ENCODE measurements at places on chromosomes 16 and 17.

GRCh38 chr17:72598695-72599094, 477.9 kb downstream of the SOX9 start:
- no peak for DNase-seq

DNA sequence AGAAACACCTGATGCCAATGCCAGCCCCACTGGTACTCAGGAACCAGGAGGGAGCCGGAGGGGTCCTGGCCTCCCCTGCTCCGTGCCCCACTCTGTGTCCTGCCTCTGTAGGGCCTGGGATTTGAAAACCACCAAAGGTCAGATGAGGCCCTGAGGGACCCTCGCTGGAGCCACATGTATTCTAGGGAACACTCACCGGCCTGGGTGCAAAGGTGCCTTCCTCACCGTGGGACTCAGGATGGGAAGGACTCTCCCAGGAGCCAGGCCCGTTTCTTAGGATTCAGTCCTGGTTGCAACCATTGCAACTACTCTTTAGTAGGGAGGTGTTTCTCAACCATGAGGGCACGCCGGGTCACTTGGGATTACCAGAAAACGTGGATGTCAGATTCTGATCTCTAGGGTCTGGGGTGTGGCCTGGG, 74.6 kb downstream of the N4BP1 start:
- DNase-seq = no peak

DNA sequence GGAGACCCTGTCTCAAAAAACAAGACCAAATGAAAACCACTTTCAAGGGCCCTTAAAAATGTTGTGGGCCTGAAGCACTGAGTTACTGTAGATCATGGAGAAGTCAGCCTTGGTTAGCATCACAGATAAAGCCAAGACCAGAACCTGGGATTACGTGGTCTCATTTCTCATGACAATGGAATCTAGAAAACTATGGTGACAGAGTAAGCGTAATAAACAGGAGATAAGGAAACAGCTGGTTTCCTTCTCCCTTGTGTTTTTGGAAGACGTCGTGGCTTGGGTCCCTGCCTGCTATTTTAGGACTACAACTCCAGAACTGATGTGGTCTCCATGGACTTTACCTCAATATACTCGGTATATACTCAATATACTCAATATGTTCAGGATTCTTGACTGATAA, 180.7 kb upstream of the ZFHX3 start:
- no peak for DNase-seq

DNA sequence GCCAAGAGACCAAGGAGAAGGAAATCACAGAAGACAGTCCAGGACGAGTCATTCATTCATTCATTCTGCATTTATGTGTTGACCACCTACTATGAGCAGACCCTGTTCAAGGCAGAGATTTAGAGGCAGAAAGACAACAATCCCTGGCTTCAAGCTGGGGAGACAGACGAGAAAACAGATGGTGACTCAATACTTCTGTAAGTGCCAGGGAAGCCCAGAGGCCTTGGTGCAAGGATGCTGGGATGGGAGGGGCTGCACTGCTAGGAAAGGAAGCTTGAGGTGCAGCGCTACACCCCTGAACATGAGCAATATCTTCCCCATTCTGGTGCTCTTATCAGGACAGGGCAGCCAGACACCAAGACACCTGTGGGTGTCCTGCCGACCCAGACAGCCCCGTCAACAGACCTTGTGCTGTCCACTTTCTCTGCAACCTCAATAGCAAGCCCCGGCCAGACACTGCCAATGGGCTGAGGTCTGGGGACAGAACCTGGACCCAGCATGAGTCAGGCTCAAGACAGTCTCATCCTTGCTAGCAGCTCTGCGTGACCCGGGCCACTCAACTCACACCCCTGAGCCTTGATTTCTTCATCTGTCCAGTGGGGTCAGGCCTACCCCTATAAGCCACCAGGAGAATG, 163.5 kb downstream of the COPRS start:
- no peak for DNase-seq

GRCh38 chr17:7043182-7043496, 753 bp downstream of the SLC16A11 start:
- DNase-seq = no peak

GRCh38 chr16:85915125-85915845, 16.3 kb downstream of the IRF8 start:
- no peak for DNase-seq

DNA sequence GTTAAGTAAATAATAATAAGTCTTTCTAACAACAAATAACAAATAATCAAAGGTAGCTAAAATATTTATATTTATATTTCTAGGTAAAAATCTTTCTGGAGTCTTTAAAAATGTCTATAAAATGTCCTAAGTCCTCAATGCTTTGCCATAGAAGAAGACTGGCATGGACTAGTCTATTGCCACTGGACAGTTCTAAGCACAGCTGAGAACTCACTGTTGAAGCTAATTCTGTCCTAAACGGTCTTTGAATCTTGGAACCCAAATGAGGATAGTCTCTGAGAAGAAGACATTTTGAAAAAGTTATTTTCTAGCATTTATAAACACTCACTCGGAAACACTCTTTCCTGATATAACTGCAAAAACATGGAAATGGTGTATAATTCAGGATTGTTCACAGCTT, 539 bp downstream of the MYH8 start:
- no peak for DNase-seq

- no peak for DNase-seq
These were observed 41.3 kb upstream of the ACSF3 start for GRCh38 chr16:89052191-89052889.

Data from stimulated activated CD4-positive, alpha-beta T cell treated with anti-CD3 and anti-CD28 coated beads, Interleukin-2, amount 100 ng/mL, for 24 hours (primary cell).